Stromal cell of bone marrow (primary cell): ENCODE measurements at places on chromosomes 12 and 14.

GRCh38 chr12:104827587-104827986, 130.5 kb downstream of the SLC41A2 start:
- no peak for DNase-seq

DNA sequence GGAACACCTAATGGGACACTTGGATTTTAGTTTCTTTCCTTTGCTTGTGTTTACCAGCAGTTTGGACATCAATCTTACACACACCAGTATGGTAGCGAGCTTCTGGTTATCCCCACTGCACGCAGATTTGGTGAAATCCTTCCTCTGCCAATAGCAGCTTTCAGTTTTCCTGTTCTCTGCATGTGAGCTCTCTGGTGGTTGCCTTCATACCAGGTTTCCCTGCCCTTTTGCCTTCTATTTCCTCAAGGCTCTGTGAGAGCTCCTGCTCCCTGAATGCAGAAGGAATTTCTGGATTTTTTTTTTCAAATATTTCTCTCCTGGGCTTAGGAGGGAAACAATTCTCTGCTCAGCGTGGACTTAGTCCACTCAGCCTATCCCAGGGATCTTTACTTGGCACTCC, 93.0 kb upstream of the CCDC91 start:
- DNase-seq = no peak

- DNase-seq = no peak
Measured at GRCh38 chr12:64006211-64006825, 161.8 kb downstream of the SRGAP1 start.

- no peak for DNase-seq
Measured at GRCh38 chr12:48819986-48820725, 1.9 kb downstream of the CACNB3 start.
